Peyer's patch (tissue), 4 donors: ENCODE measurements at places on chromosomes 3 and 15. TPM values are rescaled to one million over a fixed set of nuclear protein-coding genes. Genes with fewer than 3 reads are reported as not detected.

Gene BCL2A1
- total RNA-seq, result not detected

GRCh38 chr3:13393427-13394360, 26.4 kb downstream of the NUP210 start:
- no peaks in the 10 kb centered on the region for H3K4me1 ChIP-seq
- no peak for DNase-seq
- H3K4me3 ChIP-seq, result no peak overlapping the region

GRCh38 chr3:101102678-101103296, 109.6 kb upstream of the ABI3BP start:
- no peak for DNase-seq
- no peaks in the 10 kb centered on the region for H3K4me1 ChIP-seq
- H3K36me3 ChIP-seq, result no peaks in the 10 kb centered on the region
- no peak overlapping the region for H3K4me3 ChIP-seq

Gene GPR160
- 206 TPM for total RNA-seq

Gene GUCA1C
- not detected for total RNA-seq

Gene FETUB
- total RNA-seq, result not detected

Gene MASP1
- total RNA-seq, result 2.0 TPM

Gene MCTP2
- total RNA-seq, result 72.3 TPM

Gene GABRG3
- total RNA-seq, result not detected

Gene PLA1A
- not detected for total RNA-seq

GRCh38 chr3:163577271-163577670, 1501.0 kb downstream of the SI start:
- no peak for DNase-seq
- H3K4me3 ChIP-seq, result no peak overlapping the region
- H3K27me3 ChIP-seq, result no peaks in the 10 kb centered on the region
- H3K36me3 ChIP-seq, result no peaks in the 10 kb centered on the region

Gene ASB14
- total RNA-seq, result not detected

Gene FGD5
- 8.6 TPM for total RNA-seq

DNA sequence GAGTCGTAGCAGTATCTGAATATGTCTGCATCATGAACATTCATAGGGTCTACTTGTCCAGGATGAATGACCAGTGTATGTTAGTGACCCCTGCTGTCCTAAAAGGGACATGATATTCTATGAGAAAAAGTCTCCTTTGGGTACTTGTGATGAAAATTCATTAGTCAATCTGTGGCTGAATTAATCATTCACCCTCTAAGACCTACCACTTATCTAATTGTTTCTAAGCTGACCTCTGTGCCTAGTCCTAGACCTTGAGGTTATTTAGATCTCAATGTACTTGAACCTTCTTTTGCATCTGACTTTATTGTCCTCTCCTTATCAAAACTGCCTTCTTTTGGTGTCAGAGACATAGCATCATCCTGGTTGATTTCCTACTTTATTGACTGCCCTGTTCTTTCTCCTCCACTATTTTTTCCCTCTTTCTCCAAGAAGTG, 799.3 kb downstream of the DIPK2A start:
- no peak overlapping the region for H3K4me3 ChIP-seq
- DNase-seq, result no peak
- H3K27ac ChIP-seq, result no peak overlapping the region
- no peaks in the 10 kb centered on the region for H3K4me1 ChIP-seq
- H3K27me3 ChIP-seq, result no peaks in the 10 kb centered on the region

Gene SYNPR
- total RNA-seq, result not detected

DNA sequence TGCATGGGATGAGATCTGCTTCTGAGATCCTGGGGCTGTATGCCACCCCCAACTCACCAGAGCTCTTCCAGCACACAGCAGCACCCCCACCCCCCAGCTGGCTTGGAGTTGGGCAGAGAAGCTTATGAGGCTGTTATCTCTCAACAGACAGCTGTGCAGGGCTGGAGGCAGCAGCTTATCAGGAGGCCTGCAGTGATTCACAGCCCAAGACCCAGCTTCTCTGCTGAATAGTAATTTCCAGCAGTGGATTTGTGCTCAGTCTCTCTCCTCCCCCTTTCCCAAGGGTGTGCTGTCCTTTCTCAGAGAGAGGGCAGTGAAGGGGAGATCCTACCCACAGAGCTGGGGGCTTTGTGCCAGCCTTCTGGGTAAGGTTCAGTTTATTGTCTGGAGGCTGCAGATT, 2.1 kb downstream of the RPP25 start:
- H3K27me3 ChIP-seq, result no peaks in the 10 kb centered on the region
- H3K36me3 ChIP-seq, result no peaks in the 10 kb centered on the region
- H3K27ac ChIP-seq, result no peak overlapping the region
- H3K4me1 ChIP-seq, result no peaks in the 10 kb centered on the region
- peak overlapping the region; percentile 73 for H3K4me3 ChIP-seq
- DNase-seq, result no peak

- H3K27me3 ChIP-seq, result no peaks in the 10 kb centered on the region
- no peak overlapping the region for H3K4me3 ChIP-seq
- no peaks in the 10 kb centered on the region for H3K4me1 ChIP-seq
- H3K36me3 ChIP-seq, result no peaks in the 10 kb centered on the region
Measured at GRCh38 chr3:174159604-174160003, 699.5 kb upstream of the NAALADL2 start.

DNA sequence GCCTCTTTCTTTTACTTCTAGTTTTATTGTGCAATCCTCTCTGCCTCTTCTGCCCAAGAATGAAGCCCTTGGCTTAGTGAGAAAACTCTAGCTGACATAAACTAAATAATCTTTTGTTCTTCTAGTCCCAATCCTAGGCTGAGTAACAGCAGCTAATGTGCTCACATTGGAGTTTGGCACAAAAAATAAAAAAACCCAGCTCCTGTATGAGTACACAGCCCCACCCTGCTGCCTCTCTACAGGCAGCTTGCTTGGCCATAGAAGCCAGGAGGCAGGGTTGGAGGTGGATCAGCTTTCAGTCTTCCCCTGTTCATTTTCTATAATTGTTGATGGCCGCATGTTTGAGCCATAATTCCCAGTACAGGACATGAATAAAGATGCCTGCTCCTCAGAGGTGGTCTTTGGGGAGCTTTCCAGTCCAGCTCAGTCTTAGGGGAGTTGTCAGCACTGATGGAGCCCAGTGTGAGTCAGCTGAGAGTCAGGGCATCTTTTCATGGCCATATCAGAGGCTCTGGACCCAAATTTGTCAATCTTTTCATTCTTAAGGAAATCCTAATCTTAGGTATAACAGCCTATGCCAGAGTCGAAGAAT, 46.7 kb downstream of the RTP1 start:
- H3K27ac ChIP-seq, result no peak overlapping the region
- H3K27me3 ChIP-seq, result no peaks in the 10 kb centered on the region
- DNase-seq, result no peak
- H3K4me3 ChIP-seq, result no peak overlapping the region
- no peaks in the 10 kb centered on the region for H3K4me1 ChIP-seq

DNA sequence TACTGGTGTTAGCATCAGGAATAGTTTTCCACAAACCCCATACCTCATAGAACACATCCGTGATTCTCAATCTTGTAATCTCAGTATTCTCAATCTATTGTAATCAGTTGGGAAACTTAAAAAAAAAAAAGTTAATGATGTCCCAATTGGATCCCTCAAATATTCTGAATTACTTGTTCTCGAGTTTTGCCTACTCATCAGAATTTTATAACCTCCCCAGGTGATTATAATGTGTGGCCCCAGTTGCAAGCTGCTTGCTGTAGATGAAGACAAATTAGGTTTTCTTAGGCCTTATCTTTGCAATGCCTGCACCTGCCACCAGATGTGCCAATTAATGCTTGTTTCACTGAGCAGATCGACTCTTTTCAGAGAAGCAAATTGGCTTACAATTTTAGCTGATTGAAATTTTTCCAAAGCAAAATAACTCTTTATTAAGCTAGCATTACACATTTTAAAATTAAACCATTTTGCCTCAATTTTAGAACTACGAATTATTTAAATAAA, 19.0 kb upstream of the DIPK2A start:
- H3K4me1 ChIP-seq, result no peaks in the 10 kb centered on the region
- no peak for DNase-seq
- H3K27me3 ChIP-seq, result no peaks in the 10 kb centered on the region
- no peaks in the 10 kb centered on the region for H3K36me3 ChIP-seq
- H3K27ac ChIP-seq, result no peak overlapping the region

- H3K27ac ChIP-seq, result peak overlapping the region; percentile 52
- DNase-seq, result no peak
- peaks cover 9% of the 10 kb centered on the region for H3K4me1 ChIP-seq
- no peak overlapping the region for H3K4me3 ChIP-seq
- H3K36me3 ChIP-seq, result no peaks in the 10 kb centered on the region
- H3K27me3 ChIP-seq, result no peaks in the 10 kb centered on the region
Measured at GRCh38 chr3:45123581-45124269, 22.5 kb downstream of the CDCP1 start.

DNA sequence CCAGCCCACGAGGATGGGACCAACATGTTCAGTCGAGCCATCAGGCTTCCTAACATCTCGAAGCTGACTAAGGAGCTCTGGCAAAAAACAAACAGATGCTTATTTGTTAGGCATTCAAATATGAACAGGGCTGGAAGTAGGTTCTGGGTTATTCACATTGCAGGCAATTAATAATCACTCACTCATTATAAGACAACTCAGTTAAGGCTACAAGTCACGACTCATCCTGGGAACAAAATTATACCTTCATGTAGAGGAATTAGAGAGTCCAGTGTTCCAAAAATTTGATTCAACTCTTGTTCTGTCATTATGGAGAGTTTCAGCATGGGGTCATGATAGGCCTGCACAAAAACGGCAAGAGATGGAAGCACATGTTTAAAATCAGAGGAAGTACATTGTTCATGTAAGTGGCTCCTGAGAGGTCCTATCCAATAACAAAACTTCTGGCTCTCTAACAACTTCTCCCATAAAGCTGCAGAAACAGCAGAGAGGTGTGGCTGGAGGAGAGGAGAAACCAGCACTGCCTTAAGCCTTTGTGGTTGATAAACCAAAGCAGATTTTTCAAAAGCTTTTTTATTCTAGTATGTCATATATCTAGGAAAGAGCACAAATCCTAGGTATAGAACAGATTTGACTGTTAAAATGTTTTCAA, 50.6 kb downstream of the ARHGEF3 start:
- H3K4me3 ChIP-seq, result no peak overlapping the region
- H3K4me1 ChIP-seq, result peaks cover 12% of the 10 kb centered on the region
- no peak overlapping the region for H3K27ac ChIP-seq
- no peaks in the 10 kb centered on the region for H3K36me3 ChIP-seq
- no peak for DNase-seq
- no peaks in the 10 kb centered on the region for H3K27me3 ChIP-seq
